ENCODE measurements at places on chromosomes 3 and 15. TPM values are rescaled to one million over a fixed set of nuclear protein-coding genes. Genes with fewer than 3 reads are reported as not detected.

Gene HRG
- polyA plus RNA-seq: not detected

Gene ARHGEF26
- not detected for polyA plus RNA-seq

Gene GSK3B
- 13.0 TPM for polyA plus RNA-seq

DNA sequence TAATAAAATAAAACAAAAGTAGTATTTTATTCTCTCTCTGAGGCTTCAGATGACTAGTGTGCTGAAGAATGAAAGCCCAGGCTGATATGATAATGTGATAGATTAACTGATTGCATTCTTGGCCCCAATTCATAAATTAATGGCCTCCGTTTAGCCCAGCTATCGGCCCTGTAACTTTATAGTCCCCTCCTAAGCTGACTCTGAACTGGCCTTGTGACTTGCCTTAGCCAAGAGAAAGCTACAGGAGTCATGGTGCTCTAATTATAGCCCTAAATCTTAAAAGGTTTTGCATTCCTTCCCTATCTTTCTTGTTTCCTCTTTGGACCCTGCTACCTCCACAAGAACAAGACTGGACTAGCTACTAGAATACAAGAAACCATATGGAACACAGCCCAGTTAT, 123.2 kb upstream of the EPHA3 start:
- DNase-seq: no peak

Gene MNS1
- polyA plus RNA-seq: 4.8 TPM

DNA sequence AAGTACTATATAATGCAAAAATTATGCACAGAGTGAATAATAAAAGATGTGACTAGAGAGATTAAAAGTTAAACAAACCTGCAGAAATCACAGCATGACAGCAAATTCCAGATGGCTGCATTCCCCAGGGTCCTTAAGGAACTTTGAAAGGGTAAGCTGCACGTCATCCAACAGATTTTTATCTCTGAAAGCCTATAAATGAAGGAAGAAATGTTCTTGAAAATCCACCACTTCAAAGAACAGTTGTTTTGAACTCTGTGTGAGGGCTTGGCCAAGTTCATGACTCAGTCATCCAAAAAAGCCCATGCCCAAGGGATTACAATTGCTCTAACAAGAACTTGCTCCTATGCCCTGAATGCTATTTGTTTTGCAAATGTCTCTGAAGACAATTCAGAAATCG, 603.6 kb downstream of the PLOD2 start:
- no peak for DNase-seq

Gene PTX3
- 0.33 TPM for polyA plus RNA-seq

DNA sequence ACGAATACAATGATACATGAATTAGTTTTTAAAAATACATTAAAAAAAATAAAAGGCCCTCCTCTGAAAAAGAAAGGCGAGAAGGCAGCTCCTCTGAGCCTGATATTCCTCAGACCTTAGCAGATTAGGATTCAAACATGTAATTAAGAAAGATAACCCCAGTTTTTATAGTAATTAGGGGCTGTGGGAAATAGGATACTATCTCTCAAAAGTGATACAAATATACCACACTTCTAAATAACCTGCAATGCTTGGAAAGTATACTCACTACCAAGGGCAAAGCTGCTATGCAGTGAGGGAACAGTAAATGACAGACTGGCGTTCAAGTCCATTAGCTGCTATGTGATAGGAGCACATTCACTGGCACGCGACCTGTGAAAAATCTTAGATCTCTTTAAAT, 445.1 kb downstream of the FOXP1 start:
- no peak for DNase-seq

GRCh38 chr3:40312661-40313226, 3.2 kb downstream of the EIF1B start:
- peak; percentile 58 for DNase-seq
